ENCODE measurements at places on chromosomes 7 and 10. TPM values are rescaled to one million over a fixed set of nuclear protein-coding genes. Genes with fewer than 3 reads are reported as not detected.
A peak's percentile ranks its signal among the peaks of the same experiment; 100 is the strongest.

- H3K27me3 ChIP-seq = no peaks in the 10 kb centered on the region
- H3K27ac ChIP-seq = peak overlapping the region; percentile 65
- peaks cover 13% of the 10 kb centered on the region for H3K4me1 ChIP-seq
Measured at GRCh38 chr10:74164716-74165529, 13.9 kb downstream of the ADK start.

Gene FKBP6
- not detected for total RNA-seq

Gene LRRC18
- total RNA-seq = not detected

- H3K27me3 ChIP-seq = peaks cover 3% of the 10 kb centered on the region
- no peak for DNase-seq
- no peaks in the 10 kb centered on the region for H3K36me3 ChIP-seq
- H3K27ac ChIP-seq = no peak overlapping the region
Measured at GRCh38 chr10:58331646-58332045, 3.2 kb upstream of the UBE2D1 start.

Gene EPO
- 0.22 TPM for total RNA-seq
